Osteocyte (in vitro differentiated cells): ENCODE measurements at places on chromosomes 1 and 21. TPM values are rescaled to one million over a fixed set of nuclear protein-coding genes. Genes with fewer than 3 reads are reported as not detected.

STIL gene
- 4.7 and 5.6 TPM in 2 replicates for total RNA-seq

SPOCD1 gene
- total RNA-seq, result 0.44 and 0.67 TPM in 2 replicates

TRNP1 gene
- 33.7 and 36.3 TPM in 2 replicates for total RNA-seq

DNA sequence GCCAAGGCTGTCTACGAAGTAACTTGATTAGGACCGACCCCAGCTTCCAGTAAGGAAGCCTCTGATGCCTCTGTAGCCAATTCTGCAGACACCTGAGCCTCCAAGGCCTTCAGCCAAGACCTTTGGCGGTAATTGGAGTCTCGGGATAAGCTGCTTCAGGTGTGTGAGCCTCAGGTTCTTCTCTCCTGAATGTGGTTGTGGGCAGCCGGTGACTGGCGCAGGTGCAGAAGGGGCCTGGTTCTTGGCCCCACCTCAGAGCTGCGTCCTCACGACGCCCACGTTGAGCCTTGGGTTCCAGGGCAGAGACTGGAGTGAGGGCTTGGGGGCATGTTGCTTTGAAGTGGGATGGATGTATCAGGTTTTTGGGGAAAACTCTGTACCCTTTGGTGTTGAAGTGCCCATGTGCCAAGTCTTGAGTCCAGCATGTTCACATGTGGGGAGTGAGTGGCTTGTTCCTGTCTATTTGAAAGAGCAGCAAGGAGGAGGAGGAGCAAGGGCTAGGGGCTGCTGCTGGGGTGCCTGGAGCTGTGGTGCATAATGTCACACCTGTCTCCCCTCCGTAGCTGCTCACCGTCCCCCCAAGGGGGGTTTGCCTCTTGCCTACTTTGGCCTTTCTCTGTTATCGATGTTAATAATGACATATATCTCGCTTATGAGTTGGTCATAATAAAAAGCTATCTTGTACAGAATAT is 1.4 kb downstream of the PSEN2 start:
- DNase-seq, result no peak

MPL gene
- not detected in 2 replicates for total RNA-seq

- no peak for DNase-seq
Measured at GRCh38 chr1:24285231-24285630, 33.9 kb upstream of the GRHL3 start.
